ENCODE measurements at places on chromosomes 2 and 18.

GRCh38 chr2:60834270-60834717, 47.1 kb upstream of the REL start:
- DNase-seq: no peak

DNA sequence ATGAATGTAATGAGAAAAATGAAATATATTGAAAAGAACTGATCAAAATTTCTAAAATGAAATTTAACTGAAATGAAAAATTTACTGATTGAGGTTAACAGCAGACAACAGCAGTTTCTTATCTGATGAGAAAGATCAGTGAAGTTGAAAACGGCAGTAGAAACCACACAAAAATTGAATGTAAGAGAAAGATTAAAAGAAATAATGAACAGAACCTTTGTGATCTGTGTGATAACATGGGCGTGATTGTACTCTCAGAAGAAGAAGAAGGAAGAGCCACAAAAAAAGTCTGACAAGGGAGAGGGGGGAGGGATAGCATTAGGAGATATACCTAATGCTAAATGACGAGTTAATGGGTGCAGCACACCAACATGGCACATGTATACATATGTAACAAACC, 45.2 kb downstream of the FAM117B start:
- DNase-seq: no peak

DNA sequence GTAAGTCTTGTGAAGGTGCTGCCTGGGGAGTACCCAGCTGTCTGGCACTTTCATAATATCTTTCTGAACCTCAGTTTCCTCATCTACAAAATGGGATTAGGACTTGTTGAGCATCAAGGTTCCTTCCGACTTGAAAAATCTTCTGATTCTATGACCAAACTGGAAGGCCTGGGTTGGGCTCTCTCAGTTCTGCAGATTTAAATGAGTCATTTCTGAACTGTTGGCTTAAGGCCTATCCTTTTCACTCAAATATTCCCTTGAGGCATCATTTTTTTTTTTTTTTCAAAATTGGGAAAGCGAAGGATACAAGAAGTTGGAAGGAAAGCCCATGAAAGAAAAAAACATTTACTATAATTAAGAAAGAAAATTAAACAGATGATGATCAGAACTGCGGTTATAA, 40.8 kb upstream of the CYP1B1 start:
- DNase-seq: no peak

DNA sequence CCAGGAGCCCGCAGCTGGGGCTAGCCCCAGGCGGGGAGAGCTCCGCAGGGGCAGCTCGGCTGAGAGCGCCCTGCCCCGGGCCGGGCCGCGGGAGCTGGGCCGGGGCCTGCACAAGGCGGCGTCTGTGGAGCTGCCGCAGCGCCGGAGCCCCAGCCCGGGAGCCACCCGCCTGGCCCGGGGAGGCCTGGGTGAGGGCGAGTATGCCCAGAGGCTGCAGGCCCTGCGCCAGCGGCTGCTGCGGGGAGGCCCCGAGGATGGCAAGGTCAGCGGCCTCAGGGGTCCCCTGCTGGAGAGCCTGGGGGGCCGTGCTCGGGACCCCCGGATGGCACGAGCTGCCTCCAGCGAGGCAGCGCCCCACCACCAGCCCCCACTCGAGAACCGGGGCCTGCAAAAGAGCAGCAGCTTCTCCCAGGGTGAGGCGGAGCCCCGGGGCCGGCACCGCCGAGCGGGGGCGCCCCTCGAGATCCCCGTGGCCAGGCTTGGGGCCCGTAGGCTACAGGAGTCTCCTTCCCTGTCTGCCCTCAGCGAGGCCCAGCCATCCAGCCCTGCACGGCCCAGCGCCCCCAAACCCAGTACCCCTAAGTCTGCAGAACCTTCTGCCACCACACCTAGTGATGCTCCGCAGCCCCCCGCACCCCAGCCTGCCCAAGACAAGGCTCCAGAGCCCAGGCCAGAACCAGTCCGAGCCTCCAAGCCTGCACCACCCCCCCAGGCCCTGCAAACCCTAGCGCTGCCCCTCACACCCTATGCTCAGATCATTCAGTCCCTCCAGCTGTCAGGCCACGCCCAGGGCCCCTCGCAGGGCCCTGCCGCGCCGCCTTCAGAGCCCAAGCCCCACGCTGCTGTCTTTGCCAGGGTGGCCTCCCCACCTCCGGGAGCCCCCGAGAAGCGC, 15.0 kb upstream of the GMPPA start:
- DNase-seq: no peak

GRCh38 chr2:164574931-164575330, 46.4 kb downstream of the GRB14 start:
- no peak for DNase-seq

DNA sequence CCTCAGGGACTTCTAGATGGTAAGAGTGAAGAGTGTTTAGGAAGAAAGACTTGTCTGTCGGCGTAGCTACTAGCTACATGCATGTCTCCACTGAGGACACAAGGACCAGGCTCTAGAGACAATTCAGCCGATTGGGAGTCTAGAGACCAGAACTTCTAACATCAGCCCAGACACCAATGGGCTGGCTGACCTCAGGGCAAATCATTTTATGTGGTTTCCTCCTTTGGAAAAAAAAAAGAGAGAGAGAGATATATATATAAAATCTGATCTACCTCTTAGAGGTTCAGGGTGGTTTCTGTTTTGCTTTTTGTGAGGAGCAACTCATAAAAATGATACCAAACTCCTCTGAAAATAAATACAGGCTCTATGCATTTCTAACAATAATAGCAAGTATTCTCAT, 212.8 kb downstream of the BCL2 start:
- DNase-seq: no peak

Data from SIG-M5 (cell line).